ENCODE measurements at places on chromosomes 16 and 17.

DNA sequence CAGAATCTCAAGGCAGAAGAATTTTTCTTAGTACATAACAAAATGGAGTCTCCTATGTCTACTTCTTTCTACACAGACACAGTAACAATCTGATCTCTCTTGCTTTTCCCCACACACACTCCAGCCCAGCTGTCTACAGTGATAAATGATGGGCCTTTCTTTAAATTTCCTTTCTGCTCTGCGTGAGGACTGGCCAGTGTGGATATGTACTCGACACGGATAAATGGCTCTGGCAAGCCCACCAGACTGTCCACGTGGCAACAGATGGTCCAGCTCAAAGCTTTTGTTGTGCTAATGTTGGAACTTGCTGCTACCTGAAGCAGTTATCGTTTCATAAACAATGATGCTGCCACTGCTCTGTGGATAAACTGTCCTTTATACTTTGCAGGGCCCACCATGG, 410.7 kb downstream of the TMEM114 start:
- DNase-seq = no peak

DNA sequence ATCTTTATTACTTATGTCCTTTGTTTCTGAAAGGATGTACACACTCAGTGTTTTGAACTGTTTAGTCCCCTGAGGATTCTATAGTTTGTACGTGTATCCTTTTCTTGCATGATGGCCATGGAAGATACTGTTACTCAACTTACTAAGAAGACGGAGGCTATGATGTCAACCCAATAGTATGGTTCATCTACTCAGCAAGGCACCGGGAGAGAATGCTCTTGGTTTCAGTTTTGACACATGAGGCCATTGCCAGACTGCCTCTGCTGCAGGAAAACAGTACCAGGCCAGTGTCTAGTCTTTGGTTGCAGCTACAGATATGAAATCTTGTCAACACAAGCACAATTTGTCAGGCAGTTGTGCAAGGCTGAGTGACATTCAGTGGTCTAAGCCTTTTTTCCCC, 134.5 kb downstream of the MRTFB start:
- no peak for DNase-seq

DNA sequence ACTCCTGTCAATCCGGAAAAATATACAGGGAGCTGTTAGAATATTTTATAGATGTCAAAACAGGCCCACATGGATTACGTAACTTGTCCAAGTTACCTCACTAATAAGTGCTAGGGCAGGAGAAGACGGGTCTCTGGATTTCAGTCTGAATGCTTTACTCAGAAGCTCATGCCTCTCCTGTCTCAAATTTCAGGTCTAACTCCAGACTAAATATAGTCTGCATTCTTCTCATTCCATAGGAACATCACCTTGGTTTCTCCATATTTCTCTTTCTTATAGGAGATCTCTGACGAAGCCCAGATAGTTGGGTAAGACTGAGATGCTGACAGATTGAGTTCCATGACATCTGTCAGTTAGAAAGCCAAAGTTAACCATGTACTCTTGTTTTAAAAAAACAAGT, 174.2 kb downstream of the STX8 start:
- no peak for DNase-seq

DNA sequence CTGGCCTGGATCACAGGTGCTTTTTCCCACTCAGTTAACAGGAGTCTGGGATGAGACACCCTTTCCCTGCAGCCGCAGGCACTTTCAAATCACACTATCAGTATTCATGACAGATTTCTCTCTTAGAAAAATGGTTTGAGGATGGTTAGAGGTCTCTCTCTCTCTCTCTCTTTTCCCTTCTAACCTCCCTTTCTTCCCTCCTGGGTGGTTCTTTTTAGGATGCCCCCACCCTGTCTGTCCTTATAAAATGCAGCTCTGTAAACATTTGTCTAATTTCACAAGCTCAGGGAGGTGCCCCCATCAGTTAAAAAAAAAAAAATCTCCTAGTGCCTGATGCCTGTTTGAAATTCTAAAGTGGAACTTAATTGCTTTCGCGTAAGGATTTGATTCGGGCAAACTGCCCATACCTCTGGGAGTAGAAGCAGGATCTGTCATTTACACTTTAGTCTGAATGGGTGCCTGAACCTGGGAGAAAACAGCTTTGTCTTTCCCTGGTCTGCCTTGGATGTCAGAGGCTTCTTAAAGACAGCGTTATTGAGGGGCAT, 158.8 kb downstream of the CCDC182 start:
- DNase-seq = no peak

- DNase-seq = no peak
Measured at GRCh38 chr16:1823821-1824220, 2.8 kb downstream of the HAGH start.

- DNase-seq = peak; percentile 8
Measured at GRCh38 chr16:4081521-4082021, 34.7 kb downstream of the ADCY9 start.

GRCh38 chr17:66904760-66905624, 59.5 kb upstream of the CACNG4 start:
- no peak for DNase-seq

DNA sequence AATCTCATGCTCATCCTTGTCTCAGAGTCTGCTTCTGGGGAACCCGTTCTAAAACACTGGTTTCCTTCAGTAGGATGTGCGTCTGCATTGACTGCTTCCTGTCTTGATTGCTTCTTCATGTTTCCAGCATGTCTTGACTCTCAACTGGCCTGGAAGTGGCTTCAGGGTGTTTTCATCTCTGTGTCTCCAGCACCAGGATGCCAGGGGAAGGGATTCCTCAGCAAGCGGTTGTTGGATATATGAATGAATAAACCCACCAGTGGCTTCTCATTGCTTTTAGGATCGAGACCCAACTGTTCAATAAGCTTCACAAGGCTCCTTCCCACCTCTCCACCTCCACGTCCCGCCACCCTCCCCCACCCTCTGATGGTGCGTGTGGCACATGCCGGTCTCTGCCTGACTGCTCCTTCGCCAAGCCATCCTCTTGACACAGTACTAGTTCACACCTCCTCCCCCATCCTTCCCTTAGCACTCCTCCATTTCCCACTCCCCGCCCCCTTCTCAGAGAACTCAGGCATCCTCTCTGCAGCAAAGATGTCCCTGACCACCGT, 14.1 kb upstream of the TNS4 start:
- no peak for DNase-seq

- DNase-seq = peak; percentile 36
Measured at GRCh38 chr16:19071811-19072777, 4.7 kb downstream of the COQ7 start.

GRCh38 chr17:43536236-43536992, 9.7 kb downstream of the ETV4 start:
- no peak for DNase-seq

All from activated T-cell treated with anti-CD3 and anti-CD28 coated beads for 24 hours (primary cell).